ENCODE measurements at places on chromosomes 5 and 9.

- DNase-seq, result no peak
These were observed 51.3 kb downstream of the ARHGEF37 start for GRCh38 chr5:149632311-149633251.

DNA sequence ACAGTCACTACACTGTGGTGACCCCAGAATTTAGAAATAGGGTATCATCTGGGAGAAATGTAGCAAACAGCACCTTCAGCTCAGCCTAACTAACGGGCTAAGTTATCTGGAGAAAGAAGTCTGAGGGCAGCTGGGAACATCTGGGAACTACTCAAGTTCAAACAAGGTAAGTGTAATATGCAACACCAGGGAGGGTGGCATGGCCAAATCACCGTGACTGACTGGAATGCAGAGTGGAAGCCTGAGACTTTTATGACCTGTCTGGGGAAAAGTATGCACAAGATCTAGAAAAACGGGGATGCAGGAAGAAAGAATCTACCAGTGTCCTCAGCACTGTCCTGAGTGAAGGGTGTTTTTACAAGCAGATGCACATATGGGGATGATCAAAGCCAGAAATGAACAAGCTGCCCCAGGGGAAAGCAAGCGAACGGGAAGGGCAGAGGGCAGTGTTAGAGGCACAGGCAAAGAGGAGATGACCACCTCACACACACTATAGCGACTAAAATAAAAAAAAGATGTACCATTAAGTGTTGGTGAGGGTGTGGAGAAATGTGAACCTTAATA, 59.9 kb downstream of the SERINC5 start:
- DNase-seq, result no peak

DNA sequence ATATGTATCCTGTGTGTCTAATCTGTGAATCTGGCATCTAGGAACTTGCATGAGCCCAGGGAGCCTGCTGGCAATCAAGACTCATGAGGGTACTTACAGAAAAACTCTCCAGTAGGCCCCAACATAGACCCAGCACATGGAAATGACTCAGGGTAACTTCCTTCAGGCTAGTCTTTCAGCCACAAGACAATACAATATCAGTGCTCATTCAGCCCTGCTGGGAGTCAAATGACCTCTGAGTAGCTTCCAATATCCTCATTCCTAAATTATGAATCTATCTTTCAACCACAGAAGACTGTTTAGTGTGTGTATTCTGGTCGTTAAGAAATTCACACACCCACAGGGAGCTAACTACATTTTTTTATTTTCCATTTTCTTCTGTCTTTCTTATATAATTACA, 1273.0 kb downstream of the EFNA5 start:
- DNase-seq, result no peak

GRCh38 chr5:54285686-54286085, 24.7 kb downstream of the ARL15 start:
- DNase-seq, result no peak

DNA sequence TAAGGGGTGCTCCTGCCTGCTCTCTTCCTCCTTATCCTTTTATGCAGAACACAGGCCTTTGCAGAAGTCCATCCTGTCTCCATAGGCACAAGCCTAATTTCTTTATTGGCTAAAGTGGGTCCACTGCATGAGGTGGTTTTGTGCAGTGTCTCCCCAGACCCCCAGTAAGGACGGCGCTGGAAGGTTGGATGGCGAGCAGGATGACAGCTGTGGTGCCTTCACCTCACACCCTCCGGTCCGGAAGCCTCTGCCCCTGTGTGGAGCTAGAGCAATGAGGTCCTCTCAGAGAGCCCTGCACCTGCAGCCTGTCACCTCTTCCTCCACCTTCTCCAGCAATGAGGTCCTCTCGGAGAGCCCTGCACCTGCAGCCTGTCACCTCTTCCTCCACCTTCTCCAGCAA, 393.7 kb upstream of the IRX1 start:
- DNase-seq, result no peak

DNA sequence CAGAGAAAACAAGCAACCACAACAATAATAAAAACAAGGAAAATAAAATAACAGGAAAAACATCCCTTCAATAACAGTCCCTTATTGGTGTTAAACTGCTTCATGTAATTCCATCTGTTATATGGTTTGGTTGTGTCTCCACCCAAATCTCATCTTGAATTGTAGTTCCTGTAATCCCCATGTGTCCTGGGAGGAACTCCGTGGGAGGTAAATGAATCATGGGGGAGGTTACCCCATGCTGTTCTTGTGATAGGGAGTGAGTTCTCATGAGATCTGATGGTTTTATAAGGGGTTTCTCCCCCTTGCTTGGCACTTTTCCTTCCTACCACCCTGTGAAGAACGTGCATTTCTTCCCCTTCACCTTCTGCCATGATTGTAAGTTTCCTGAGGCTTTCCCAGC, 369.8 kb downstream of the TMEM232 start:
- no peak for DNase-seq

DNA sequence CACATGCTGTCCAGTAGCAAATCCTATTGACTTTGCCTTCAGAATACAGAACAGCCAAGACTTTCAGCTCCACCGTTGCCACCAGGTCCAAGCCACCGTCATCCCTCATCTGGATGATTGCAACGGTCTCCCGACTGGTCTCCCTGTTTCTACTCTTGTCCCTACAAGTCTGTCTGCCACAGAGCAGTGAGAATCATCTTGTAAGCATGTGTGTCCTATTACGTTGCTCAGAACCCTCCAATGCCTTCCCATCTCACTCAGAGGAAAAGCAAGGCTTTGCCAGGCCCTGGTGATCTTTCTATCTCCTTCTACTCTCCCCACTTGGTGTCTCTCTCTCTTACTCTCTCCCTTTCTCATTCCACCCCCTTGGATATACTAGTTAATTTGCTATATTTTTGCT, 76.7 kb upstream of the GDNF start:
- DNase-seq, result no peak

DNA sequence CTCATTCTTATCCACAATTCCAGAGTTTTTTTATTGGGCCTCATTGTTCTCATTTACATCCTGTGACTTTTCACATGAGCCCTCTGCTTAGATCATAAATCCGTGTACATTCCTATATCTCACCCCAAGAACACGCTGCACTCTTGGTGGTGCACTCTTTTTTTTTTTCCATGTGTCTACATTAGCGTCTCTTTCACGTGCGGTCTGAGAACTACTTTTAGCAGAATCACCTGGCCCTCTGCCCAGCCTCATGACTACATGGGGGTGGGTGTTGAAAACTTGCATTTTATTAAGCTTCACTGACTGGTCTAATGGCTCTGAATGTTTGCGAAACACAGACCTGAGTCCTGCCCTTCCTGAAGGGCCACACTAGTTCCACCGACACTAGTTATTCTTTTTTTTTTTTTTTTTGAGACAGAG, 18.6 kb downstream of the C9orf57 start:
- DNase-seq, result peak; percentile 8

- no peak for DNase-seq
These were observed 6.5 kb upstream of the CARD19 start for GRCh38 chr9:93089481-93089991.

- DNase-seq, result no peak
These were observed 155.5 kb upstream of the EPB41L4A start for GRCh38 chr5:112574536-112574935.

- no peak for DNase-seq
These were observed 82.8 kb downstream of the LMX1B start for GRCh38 chr9:126696401-126697145.

DNA sequence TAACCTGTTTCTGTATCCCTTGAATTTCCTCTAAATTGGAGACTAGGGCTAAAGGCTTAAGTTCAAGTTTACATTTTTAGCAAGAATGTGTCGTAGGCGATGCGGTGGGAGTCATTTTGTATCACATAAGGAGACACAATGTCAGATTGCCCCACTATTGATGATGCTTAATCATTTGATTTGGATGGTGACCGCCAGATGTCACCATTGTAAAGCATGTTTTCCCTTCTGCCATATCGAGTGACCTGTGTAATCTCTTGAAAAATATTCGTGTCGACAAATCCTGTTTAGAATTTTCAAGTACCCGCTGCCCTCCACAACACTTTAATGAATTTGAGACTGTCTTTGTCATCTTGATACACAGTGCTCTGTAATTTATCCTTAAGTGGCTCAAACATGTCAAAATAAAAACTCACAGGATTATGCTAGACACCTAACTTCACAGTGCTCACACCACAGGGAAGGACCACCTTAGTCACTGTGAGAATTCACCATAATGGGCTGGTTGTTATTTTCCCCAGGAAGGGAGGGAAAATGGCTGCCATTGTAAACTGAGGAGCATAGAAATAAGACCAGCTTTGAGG, 34.5 kb upstream of the SLC46A2 start:
- DNase-seq, result peak; percentile 60

DNA sequence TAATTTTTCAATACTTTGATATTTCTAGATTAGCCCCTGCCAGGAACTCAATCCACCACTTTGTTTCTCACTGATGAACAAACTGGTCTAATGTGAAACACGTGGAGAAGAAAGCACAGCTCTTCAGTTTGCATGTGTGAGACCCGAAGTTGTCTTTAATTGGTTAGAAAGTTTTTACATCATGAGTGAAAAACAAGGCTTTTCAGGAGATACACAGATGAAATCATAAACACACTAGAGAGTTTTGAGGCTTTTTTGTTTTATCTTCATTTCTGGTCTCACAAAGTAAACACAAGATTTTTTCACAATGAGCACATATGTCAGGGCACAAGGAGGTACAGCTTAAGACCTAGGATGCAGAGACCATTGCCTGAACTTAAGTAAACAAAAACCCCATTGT, 84.5 kb upstream of the MOCS2 start:
- no peak for DNase-seq

DNA sequence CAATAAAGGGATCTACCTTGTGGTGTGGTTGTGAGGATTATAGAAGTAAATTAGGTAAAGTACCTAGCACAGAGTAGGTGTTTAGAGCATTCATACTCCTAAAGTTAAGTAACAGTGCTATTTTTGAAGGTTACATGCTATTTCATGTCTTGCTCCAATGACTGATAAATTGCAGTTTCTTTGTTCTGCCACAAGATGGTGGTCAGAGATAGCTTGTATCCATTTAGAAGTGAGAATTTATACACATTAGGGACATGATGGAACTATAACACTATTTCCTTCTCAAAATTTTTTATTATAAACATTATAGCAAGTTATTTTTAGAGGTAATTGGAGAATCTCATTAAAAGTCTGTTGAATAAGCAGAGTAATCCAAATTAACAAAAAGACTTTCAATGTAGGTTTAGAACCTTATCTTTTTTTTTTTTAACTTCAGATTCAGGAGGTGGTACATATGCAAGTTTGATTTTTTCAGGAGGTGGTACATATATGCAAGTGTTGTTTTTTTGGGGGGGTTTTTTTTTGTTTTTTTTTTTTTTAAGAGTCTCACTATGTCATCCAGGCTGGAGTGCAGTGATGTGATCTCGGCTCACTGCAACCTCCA, 17.1 kb downstream of the MTREX start:
- DNase-seq, result peak; percentile 66

- no peak for DNase-seq
These were observed 4.2 kb downstream of the CARD19 start for GRCh38 chr9:93100276-93100636.

- DNase-seq, result no peak
These were observed 340 bp downstream of the ELAVL2 start for GRCh38 chr9:23825700-23826099.

DNA sequence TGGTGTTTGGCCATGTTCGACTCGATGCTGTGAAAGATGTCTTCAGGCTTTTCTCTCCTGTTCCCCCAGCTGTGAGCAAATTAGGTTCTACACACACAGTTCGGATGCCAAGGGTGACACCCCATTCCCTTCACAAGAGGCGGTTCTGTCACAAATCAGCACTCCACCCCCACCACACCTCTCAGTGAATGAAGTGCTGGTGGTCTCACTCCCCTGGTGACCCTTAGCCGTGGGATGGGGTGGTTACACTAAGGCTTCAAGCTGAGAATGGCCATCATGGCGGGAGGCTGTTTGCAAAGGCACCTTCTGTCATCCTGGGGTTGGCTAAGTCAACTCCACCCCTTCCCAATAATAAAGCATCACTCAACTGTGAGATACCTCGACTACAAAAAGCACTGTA, 26.4 kb downstream of the AMBP start:
- no peak for DNase-seq

- no peak for DNase-seq
These were observed 79.3 kb upstream of the RASA1 start for GRCh38 chr5:87188391-87188790.

GRCh38 chr9:107007402-107007801, 144.4 kb downstream of the ZNF462 start:
- DNase-seq, result no peak

DNA sequence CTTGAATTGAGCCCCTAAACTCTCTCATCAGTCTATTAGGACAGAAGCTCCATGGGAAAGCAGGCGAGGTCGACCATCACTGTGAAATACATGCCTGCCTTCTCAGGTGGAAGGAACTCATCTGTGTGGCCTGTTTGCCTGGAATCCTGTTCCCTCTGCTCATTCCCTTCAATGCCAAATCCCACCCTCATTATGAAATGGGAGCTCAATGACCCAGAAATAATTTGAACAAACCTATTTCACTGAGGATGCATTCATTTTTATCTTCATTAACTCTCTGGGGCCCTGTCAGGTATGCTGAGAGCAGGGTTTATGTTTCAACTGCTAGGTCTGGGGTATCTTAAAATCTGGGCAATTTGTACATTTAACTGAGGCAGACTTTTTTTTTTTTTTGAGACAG, 142.2 kb downstream of the MED27 start:
- peak; percentile 98 for DNase-seq

All from NCI-H2171 treated with DMSO at 0.1 percent for 48 hours (cell line).